HL-60 (cell line): ENCODE measurements at places on chromosomes 2 and 18.

DNA sequence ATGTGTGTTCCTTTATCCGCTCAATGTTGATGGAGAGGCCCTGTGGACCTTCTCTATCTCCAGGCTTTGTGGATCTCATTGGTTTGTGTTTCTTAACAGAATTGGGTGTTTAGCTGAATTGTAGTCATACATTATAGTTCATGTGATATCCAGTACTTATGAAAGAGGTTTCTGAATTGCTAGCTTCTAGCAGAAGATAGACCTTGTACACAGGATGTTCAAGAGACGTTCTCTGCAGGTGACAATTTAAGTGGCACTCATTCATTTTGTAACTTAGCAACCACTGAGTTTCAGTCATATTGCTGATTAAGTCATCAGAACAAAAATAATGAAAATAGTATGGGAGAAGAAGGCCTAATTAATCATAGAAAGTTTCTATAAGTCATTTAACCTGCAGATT lies 279.2 kb downstream of the ALPK2 start:
- DNase-seq: no peak

GRCh38 chr2:217993817-217994463 lies 8.9 kb downstream of the TNS1 start:
- peak; percentile 28 for DNase-seq

- DNase-seq: no peak
Measured at GRCh38 chr18:9764011-9764481, 55.9 kb downstream of the RAB31 start.

DNA sequence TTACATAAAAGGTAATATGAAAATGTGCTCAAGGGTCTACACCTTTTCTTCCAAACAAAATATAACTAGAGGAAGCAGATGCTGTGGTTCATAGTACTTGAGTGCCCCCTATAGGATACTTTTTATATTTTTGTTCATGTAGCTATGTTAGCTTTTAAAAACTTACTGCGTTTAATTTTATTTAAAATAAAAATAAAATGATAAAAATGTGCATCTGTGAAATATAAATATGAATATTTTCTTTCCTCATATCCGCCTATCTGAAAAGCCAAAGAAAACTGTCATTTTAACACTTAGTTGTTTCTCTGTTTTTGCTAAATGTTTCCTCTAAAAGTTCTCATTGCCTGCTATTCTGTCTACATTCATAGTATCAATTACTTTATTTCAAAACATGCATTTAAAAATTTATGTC lies 9.6 kb upstream of the LRP1B start:
- DNase-seq: no peak
